Right atrium auricular region (tissue), 2 donors: ENCODE measurements at places on chromosomes 1 and 21. TPM values are rescaled to one million over a fixed set of nuclear protein-coding genes. Genes with fewer than 3 reads are reported as not detected.

The PRDM15 gene
- total RNA-seq: 2.6 TPM

The TXNIP gene
- 898 TPM for total RNA-seq

The MTARC1 gene
- 6.1 TPM for total RNA-seq

The LINGO4 gene
- 0.20 TPM for total RNA-seq

The TCHH gene
- total RNA-seq: 0.12 TPM

The CFAP57 gene
- total RNA-seq: 0.12 TPM

The NBL1 gene
- 57.2 TPM for total RNA-seq

The ADORA1 gene
- total RNA-seq: 15.1 TPM

The WNT3A gene
- not detected for total RNA-seq

The OPTC gene
- not detected for total RNA-seq

The RGS16 gene
- total RNA-seq: 1.4 TPM

The SIKE1 gene
- total RNA-seq: 26.9 TPM

The SPRR1A gene
- total RNA-seq: not detected

The FAM110D gene
- 4.3 TPM for total RNA-seq

The WDR4 gene
- total RNA-seq: 1.7 TPM

The ST3GAL3 gene
- 15.5 TPM for total RNA-seq

The CD48 gene
- 1.2 TPM for total RNA-seq

The KLHDC8A gene
- total RNA-seq: 0.24 TPM

The SPRR2D gene
- total RNA-seq: not detected

The PRAMEF17 gene
- not detected for total RNA-seq

The KMO gene
- 0.35 TPM for total RNA-seq

The SPATA1 gene
- 0.67 TPM for total RNA-seq

The SLC30A2 gene
- total RNA-seq: 0.63 TPM

The ATP6V1G3 gene
- total RNA-seq: not detected

The TRIM46 gene
- total RNA-seq: 0.20 TPM

The MROH7 gene
- 5.5 TPM for total RNA-seq

The PYHIN1 gene
- not detected for total RNA-seq

The PTPRF gene
- total RNA-seq: 7.4 TPM

The HSD3B2 gene
- not detected for total RNA-seq

The FCGR2B gene
- total RNA-seq: 8.1 TPM

The BARHL2 gene
- not detected for total RNA-seq

The C1orf56 gene
- 8.8 TPM for total RNA-seq

The NUAK2 gene
- 0.67 TPM for total RNA-seq

The NLRP3 gene
- 1.3 TPM for total RNA-seq

The C4BPA gene
- not detected for total RNA-seq

The TRABD2B gene
- 8.1 TPM for total RNA-seq

The TIPRL gene
- total RNA-seq: 31.9 TPM

The DDX20 gene
- 6.1 TPM for total RNA-seq

The PLEKHA6 gene
- total RNA-seq: 25.7 TPM
